ENCODE measurements at places on chromosomes 13 and 19.

GRCh38 chr19:24059563-24060295 lies 27.3 kb upstream of the ZNF254 start:
- no peak for DNase-seq

GRCh38 chr19:34171539-34171876 lies 796 bp upstream of the LSM14A start:
- DNase-seq: peak; percentile 36

DNA sequence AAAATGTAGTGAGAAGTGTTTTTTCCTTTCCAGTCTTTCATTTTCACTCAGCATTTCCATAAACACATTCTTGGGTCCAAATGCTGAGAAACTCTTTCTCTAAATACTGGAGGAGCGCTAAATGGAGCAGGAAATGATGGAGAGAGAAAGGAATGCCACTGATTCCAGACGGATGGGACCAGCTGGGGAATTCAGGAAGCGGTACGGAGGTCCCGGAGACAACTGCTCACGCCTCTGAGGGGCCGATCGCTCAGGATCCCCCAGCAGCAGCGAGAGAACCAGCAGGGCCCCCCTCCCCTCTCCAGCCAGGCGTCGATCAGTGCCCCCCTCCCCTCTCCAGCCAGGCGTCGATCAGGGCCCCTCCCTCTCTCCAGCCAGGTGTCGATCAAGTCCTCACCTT lies 13.2 kb downstream of the RASA3 start:
- peak; percentile 79 for DNase-seq

DNA sequence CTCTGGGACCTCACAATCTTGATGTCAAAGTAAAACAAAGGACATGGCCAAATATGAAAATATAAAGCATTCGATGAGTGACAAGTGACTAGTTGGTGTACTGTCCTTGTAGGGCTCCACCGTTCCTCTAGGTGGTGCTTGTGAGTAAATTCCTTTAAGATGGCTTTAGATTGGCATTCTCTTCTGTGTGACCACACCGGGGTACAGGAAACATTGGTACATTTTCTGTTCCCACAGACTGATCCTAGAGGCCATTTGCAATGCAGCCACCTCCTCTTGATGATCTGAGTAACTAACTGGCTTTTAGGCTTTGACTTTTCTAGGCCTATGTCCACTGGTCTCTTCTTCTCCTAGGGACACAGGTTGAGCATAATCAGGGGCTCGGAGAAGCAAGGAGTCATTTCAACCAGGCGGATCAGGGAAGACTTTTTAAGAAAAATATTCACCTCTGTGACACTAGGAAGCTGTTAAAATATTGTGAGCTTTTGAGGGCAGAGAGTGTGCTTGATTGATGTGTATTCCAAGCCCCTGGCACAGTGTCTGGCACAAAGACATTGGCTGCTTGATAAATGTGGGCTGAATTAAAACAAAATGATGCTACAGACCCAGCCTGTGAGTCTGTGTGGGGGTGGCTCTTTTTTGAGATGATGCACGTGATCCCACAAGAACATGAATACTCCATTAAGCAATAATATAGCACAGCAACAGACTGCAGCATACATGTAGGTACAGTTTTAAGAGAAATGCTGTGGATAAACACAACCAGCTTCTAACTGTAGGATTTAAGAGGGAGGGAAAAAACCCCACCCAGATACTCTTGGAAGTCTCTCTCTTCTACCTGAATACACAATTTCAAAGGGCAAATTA lies 21.0 kb downstream of the EPSTI1 start:
- no peak for DNase-seq

DNA sequence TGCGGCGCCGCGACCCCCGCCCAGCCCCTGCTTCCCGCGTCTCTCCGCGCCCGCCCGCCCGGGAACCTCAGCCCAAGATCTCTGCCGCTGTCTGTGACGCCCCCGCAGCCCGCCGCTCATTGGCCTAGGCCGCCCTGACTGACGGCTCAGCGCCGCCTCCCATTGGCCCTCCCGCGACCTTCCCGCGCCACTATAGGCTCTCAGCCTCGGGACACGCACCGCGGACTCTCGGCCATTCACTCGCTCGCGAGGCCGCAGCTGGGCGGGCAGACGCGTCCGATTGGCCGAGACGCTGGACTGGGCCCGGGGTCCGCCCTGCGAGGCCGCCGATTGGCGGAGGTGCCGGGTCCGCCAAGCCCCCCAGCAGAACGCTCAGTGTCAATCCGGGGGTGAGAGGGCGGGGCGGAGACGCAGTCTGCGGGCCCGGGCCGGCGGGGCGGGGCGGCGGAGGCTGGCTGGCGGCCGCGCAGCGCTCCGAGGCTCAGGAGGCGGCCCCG lies at the start of gene PRKACA:
Gene PRKACA, minus strand, starts transcription at position 95 of the 497 bp plus-strand sequence. CDS start 215 bp downstream, outside the sequence.
- DNase-seq: peak; percentile 95

DNA sequence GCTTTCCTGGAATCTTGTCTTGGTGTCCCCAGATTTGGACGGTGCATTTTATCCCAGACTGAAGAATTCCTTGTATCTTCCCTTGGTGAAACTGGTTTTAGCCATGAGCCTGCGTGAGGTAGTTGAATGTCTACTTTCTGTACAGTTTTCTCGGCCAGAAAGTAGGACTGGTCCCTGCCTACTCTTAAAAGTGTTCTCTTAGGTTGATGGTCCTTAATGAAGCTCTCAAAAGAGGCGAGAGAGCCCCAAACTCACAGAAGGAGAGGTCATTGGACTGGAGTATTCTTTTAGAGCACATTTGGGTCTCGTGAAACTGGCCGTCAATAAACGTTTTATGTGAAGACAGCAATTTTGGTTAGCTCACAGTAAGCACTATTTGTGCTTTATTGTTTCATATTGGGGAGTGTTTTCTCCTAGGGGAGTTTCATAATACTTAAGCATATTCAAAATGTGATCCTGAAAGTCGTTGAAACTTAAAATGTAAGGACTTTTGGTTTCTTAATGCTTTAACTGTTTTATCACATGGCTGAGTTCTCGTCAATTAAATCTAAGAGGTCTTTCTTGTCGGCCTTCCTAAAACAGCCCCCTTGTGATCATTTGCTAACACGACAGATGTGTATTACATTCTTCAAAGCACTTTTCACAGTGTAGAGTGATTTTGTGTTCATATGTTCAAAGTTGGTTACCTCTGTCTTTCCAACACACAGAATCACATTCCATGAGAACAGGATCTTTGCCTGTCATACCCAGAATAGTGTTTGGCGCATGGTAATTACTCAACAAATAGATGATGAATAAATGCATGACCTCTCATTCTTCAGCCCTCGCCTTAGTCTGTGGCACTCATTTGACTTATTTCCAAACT lies 889 bp downstream of the GTF2F2 start:
- no peak for DNase-seq

DNA sequence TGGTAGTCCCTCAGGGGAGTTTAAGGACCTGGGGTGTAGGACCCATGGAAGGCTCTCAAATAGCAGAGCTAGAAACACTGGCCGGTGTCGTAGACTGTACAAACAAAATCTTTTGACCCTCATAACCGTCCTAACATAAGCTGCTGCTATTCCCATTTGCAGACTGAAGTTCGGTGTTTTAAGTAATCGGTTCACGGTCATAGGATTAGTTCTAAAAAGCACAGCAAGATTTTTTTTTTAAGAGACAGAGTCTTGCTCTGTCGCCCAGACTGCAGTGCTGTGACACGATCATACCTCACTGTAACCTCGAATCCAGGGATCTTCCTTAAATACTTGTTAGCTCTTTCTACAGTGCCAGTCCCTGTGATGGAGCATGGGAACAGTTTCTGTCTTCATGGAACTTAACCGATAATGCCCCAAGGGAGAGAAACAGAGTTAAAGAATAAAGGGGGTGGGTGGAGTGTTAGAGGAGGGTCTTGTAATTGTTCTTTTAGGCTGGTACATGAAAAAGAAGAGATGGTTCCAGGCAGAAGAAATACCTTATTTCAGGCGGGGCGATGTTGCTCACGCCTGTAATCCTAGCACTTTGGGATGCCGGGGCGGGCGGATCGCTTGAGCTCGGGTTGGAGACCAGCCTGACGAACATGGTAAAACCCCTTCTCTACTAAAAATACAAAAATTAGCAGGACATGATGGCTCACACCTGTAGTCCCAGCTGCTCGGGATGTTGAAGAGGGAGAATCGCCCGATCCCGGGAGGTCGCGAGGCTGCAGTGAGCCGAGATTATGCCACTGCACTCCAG lies 475 bp upstream of the ZC3H4 start:
- DNase-seq: no peak
